ENCODE measurements at places on chromosomes 12 and 14. TPM values are rescaled to one million over a fixed set of nuclear protein-coding genes. Genes with fewer than 3 reads are reported as not detected.

GRCh38 chr12:55703288-55703687, 4.4 kb downstream of the ITGA7 start:
- no peak for DNase-seq

- DNase-seq: peak; percentile 28
These were observed 9.9 kb downstream of the DPF3 start for GRCh38 chr14:72883961-72884360.

DNA sequence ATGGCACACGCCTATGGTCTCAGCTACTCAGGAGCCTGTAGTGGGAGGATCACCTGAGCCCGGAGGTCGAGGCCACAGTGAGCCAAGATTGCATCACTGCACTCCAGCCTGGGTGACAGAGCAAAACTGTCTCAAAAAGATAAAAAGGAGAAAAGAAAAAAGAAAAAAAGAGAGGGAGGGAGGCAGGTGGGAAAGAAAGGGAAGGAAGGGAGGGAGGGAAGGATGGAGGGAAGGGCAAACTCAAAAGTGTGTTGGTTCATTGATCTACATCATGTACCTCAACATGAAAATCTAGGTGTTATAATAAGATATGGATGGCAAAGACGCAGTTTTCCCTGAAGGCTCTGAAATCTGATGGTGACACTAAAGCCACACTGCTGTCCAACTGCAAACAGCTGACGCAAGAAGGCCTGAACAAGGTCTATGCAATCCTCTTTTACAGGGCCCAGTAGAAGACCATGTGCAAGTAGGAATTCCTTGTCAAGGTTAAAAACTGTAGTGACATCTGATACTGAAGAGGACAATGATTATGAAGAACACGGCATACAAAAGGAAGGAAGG, 143.6 kb downstream of the ITPR2 start:
- no peak for DNase-seq

HOXC5 gene
- total RNA-seq: 1.1 TPM

CLEC14A gene
- total RNA-seq: not detected

- peak; percentile 17 for DNase-seq
These were observed 115.0 kb downstream of the AKAP6 start for GRCh38 chr14:32443890-32444661.

GRCh38 chr12:100789146-100789545, 5.4 kb upstream of the ANO4 start:
- peak; percentile 73 for DNase-seq

MGAT2 gene
- total RNA-seq: 105 TPM

Measured in GM23248 (cell line).